ENCODE measurements at places on chromosomes 6 and 20. TPM values are rescaled to one million over a fixed set of nuclear protein-coding genes. Genes with fewer than 3 reads are reported as not detected.

Gene BPIFB4
- total RNA-seq = not detected

- no peak for DNase-seq
These were observed 82.5 kb downstream of the CD83 start for GRCh38 chr6:14200047-14200446.

DNA sequence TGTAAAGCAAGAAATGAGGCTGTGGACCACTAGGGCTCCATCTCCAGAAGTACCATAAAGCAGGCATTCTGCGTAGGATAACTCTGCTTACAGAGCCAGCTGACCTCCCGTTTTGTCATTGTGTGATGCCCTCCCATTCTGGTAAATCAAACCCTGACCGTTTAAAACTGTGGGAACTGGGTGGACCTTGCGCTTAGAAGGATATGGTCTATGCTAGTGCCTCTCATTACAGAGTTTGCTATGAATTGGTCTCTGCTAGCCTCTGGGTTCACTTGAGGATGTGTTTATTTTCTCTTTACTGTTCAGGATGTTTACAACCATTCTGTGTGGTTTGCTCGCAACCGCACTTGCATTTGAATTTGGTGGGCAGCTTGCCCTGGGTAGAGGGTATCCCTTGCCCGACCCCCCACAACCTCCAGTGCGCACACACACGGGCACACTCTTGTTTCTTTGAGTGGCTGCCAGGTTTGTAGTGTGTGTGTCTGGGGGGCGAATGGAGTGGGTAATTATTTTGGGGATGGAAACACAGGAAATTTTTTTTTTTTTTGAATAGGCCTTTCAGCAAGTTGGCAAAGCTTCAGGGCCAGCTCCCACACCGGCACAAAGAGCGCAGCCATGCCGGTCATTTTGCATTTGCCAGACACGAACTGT is 198.3 kb downstream of the JARID2 start:
- no peak for DNase-seq

DNA sequence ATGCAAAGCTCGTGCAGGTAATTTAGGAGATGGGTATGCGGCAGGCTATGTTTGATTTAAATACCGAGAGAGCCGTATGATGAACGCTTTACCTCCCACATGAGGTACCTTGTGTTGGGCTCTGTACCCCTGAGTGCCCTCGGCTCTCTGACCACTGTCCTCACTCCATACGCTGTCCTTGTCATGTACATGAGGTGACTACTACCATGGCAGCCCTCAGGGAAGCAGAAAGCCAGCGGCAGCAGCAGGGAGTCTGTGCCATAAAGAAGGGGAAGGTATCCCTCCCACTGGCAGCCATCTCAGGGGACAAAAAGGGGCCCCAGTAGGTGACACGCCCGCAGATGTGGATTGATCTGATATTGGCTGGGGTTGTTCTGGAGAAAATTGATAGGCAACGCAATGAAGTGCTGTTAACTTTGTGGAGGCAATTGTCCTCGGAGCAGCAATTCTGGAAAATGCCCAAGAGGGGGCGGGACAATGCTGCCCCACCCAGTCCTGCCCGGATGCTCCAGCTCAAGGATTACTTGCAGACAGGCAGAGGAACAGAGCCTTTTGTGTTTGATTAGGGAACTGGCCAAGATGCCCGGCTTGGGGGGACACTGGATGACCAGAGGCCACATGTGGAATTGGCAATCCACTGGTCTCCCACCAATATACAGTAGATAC is 38.0 kb upstream of the HSF2 start:
- DNase-seq = no peak

Gene GHRH
- not detected for total RNA-seq

DNA sequence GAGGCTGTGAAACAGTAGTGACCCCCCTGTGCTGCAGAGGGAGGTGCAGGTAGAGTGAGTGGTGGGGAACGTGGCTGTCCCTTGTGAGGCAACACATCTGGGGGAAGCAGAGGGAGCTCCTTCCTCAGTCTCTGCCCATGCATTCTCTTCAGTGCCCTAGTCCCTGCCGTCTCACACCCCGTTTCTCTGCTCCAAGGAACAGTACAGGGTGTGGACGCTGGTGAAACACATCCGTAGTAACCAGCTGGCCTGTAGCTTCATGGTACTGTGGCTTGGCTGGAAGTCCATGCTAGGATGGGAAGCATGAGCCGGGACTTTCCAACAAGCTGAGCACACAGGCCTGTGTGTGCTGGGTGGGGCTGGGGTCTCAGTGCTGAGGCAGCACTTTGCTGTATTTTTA is 25.4 kb upstream of the CST3 start:
- no peak for DNase-seq

DNA sequence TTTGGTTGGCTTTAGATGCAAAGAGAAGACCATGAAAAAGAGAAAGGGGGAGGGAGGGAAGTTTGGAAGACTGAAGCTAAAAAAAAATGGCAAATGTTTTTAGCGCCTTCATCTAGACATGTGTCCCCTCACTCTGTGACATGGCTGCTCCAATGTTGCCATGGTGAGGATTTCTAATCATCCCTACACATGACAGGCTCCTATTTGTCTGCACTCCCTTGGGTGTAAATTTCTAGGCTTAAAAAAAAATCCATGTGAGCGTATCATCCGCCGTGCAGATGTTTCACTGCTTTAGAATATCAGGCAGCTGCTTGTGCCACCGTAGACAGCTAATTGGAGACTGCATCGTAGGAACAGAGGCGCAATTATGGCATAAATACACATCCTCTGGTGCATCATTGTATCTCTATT is 761.1 kb upstream of the MMS22L start:
- DNase-seq = no peak

GRCh38 chr6:166259296-166259977 is 48.8 kb downstream of the PRR18 start:
- no peak for DNase-seq

- no peak for DNase-seq
These were observed 95.1 kb downstream of the ASCC3 start for GRCh38 chr6:100785982-100786381.

- no peak for DNase-seq
These were observed 261.4 kb upstream of the PRDM1 start for GRCh38 chr6:105824732-105825131.

Gene SSTR4
- 0.54 TPM for total RNA-seq

Gene ME1
- total RNA-seq = 4.0 TPM

DNA sequence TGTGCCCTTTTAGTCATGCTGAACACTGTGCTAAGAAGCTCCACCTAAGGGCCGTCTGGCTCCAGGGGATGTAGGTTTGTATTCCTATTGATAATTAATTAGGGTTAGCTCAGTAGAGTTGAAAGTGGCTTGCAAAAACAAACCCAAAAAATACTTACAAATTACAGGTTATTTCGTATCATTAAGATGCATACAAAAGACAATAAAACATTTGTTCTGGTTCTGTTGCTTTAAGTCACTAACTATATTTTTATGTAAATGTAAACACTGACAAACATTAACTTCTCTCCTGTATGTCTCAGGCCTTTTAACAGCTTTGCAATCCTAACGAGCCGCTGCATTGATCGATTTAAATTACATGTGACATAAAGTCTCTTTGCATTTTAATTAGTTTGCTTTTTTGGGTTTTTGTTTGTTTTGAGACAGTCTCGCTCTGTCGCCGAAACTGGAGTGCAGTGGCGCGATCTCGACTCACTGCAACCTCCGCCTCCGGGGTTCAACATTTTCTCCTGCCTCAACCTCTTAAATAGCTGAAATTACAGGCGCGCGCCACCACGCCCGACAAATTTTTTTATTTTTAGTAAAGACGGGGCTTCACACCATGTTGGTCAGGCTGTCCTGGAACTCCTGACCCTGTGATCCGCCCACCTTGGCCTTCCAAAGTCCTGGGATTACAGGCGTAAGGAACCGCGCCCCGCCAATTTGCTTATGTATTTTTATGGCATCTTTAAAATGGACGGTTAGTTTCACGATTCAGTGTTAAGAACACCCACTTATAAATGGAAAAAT is 110.9 kb downstream of the HFE start:
- no peak for DNase-seq

Gene TMEM244
- total RNA-seq = not detected

DNA sequence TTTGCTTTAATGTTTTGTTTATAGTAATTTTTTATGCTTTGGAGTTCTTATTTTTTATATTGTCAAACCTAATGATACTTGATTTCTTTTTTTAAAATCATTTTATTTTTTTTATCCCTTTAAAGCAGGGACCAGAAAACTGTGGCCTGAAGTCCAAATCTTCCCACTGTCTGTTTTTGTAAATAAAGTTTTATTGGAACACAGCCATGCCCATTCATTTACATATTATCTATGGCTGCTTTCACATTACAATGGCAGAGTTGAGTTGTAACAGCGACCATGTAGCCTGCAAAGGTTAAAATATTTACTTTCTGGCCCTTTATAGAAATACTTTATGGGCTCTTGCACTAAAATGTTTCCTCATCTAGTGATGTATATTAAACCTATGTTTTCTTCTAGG is 42.3 kb downstream of the PPP1R16B start:
- no peak for DNase-seq

Gene DYNLT2
- total RNA-seq = 2.9 TPM

Gene TSHZ2
- 7.1 TPM for total RNA-seq

DNA sequence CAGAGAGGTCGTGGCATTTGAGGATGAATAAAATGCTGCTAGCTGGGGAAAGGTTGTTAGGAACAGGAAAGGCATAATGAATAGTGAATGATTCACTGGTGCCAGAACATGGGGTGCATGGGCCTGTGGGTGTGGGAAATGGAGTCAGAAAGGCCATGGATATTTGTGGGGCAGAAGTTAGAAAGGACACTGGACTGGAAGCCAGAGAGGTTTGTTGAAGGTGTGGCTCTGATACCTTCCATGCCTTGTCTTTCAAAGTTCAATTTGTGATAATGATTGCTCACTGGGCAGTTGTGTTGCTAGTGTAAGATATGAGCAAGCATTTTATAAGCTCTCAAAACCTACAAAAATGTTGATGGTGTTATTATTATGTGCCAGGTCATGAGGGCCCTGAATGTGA is 32.7 kb downstream of the LRRC1 start:
- DNase-seq = no peak

DNA sequence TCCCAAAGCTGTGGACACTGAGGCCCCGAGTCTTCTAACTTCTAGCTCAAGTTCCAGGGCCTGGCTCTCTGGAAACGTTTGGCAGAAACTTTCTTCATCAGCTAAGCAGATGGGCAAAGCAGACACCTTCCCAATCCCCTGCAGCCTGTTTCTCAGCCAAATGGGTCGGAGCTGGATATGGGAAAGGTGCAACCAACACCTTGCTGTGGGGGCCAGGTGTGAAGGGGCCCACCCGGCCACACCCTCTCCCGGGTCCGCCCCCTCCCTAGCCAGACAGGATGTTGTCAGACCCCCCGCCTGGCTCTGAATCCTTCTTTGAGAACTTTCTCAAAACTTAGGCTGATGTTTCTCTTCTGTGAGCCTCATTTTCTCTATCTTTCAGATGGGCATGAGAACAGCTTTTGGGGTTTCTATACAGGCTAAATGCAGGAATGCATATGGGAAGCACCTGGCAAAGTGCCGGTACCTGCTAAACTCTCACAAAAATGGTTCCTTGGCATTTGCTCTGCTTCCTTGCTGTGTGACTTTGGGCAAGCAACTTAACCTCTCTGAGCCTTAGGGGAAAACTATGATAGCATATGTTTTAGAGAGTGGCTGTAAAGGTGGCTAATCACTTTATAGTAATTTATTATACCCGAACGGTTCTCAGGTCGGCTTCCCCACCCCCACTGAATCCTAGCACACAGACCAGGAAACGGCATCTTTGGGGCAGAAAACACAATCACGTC is 1.8 kb downstream of the SNAI1 start:
- no peak for DNase-seq

Gene TREML2
- 0.09 TPM for total RNA-seq

Measured in cerebellum (tissue), 4 donors.